ENCODE measurements at places on chromosomes 16 and 17.

DNA sequence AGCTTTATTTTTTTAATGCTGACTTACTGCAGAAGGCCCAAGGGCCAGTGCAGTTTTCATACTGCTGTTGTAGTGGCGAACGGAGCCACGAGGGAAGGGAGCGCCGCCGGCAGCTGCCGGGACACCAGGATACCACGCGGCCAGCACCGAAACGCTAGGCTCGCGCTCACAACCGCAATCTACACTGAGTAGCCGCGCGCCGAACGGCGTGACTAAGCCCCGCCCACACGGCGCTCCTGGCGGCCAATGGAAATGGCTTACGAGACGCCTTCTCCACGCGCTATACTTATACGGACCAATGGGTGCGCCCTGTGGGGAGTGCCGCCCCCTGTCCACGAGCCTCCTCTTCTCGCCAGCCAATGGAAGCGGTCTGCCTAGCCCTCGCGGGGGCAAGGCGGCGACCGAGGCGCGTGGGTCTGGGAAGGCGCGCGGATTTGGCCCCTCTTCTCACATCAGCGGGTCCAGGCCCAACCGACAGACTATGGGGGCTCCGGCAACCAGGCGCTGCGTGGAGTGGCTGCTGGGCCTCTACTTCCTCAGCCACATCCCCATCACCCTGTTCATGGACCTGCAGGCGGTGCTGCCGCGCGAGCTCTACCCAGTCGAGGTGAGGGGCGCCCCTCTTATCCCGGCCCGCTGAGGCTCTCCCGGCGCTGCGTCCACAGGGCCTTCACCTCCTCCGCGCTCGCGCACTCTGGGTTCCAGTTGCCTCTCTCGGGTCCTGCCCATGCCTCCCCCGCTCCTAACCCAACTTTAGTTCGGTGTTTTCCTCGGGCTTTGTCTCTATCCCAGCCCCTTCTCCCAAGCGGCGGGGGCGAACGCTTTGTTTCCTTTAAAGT, at the start of gene TMEM97:
TMEM97 (plus strand) TSS at position 442 of the 839 bp plus-strand sequence; CDS start at position 482, 40 bp downstream.
- DNase-seq, result peak; percentile 98

DNA sequence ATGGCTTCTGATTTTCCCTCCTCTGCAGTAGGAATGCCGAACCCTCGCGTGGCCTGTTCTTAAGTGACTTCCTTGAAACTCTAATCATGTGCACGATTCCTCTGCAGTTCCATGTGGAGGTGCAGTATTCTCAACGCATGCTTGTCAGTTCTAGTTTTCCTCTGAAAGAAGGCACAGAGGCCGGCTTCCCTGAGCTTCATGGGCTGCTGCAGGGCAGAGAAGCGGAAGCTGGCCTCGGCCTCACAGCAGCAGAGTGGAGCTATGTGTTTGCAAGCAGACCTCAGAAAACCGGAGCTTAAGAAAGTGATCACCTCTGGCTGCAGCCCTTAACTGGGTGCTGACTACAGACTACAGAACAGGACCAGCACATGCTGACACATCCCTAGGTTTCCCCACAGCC, 500.7 kb downstream of the GRIN2A start:
- no peak for DNase-seq

- DNase-seq, result no peak
Measured at GRCh38 chr17:51651513-51652298, 391.4 kb downstream of the UTP18 start.

- DNase-seq, result no peak
Measured at GRCh38 chr17:79581324-79581932, 29.4 kb downstream of the RBFOX3 start.

- DNase-seq, result no peak
Measured at GRCh38 chr17:77815127-77815905, 143.2 kb upstream of the TNRC6C start.

GRCh38 chr16:81615411-81615810, 163.7 kb upstream of the PLCG2 start:
- no peak for DNase-seq

DNA sequence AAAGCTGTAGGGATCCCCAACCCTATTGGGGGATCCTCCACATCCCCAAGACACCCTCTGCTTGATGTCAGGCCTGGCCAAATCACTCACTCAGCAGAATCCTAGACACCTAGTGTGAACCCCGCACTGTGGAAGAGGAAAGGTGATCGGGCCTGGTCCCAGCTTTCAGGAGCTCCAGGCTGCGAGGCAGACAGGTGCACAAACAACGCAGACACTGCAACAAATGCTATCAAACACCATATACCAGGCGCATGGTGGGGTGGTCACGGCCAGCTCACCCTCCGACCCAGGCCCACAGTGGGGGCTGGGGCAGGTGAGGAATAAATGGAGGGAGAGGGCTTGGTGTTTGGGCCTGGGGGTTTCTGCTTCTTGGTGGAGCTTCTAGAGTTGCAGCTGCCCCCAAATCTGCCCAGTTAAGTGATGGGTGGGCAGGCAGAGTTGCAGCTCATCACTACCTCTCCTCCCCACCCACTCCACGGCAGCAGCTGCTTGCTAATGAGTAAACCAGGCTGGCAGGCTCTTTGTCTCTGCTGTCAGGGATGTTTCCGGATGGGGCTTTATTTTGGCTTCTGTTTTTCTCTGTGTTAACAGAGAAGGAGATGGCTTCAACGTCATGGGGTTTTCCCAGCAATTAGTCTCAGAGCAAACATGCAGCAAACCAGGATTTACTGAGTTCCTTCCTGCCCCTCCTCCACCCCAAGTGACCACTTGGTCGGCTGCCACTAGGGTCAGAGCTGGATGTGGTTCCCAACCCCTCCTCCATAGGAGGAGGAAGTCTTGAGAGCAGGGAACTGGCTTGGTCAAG, 46.6 kb downstream of the PECAM1 start:
- peak; percentile 99 for DNase-seq

DNA sequence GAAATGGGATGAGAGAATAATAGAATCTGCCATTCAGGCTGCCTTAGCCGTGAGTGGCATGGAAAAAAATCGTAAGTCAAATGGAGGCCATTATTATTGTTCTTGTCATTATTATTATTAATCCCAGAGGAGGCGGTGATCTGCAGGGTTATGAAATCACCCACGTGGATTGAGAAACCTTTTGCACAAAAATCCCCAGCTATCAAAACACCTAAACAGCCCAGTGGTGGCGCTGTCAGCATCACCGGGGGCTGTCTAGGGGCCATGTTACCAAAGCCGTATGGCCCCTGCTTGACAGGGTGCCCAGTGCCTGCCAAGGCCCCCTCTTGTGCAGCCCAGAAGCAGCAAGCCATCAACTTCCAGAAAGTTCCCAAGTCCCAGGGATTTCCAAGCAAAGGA, 25.2 kb downstream of the CNGB1 start:
- no peak for DNase-seq
